Renal cortical epithelial cell (primary cell): ENCODE measurements at places on chromosomes 12 and 14. TPM values are rescaled to one million over a fixed set of nuclear protein-coding genes. Genes with fewer than 3 reads are reported as not detected.

GALNT4 gene
- total RNA-seq, result 13.8 and 16.0 TPM in 2 replicates

SLCO1C1 gene
- not detected in 2 replicates for total RNA-seq

LRRK2 gene
- 5.6 and 22.4 TPM in 2 replicates for total RNA-seq

OR4K2 gene
- total RNA-seq, result not detected in 2 replicates

FOXG1 gene
- not detected in 2 replicates for total RNA-seq

KCTD10 gene
- total RNA-seq, result 54.0 and 58.3 TPM in 2 replicates

KRT6A gene
- 1.4 and 116 TPM in 2 replicates for total RNA-seq

RNASE3 gene
- not detected in 2 replicates for total RNA-seq

PRPH gene
- not detected in 2 replicates for total RNA-seq

HOXC10 gene
- 1.6 and 15.3 TPM in 2 replicates for total RNA-seq

UBE3B gene
- 63.2 and 78.4 TPM in 2 replicates for total RNA-seq

RTL1 gene
- not detected in 2 replicates for total RNA-seq
